ENCODE measurements at places on chromosomes 5 and 9. TPM values are rescaled to one million over a fixed set of nuclear protein-coding genes. Genes with fewer than 3 reads are reported as not detected.

VLDLR gene
- 9.9 TPM for total RNA-seq

- no peak for DNase-seq
Measured at GRCh38 chr5:63726496-63726895, 235.7 kb downstream of the HTR1A start.

GRCh38 chr5:54862036-54862435 is 123.4 kb downstream of the ESM1 start:
- DNase-seq = no peak

- no peak for DNase-seq
Measured at GRCh38 chr5:79183617-79184016, 52.3 kb upstream of the JMY start.

DNA sequence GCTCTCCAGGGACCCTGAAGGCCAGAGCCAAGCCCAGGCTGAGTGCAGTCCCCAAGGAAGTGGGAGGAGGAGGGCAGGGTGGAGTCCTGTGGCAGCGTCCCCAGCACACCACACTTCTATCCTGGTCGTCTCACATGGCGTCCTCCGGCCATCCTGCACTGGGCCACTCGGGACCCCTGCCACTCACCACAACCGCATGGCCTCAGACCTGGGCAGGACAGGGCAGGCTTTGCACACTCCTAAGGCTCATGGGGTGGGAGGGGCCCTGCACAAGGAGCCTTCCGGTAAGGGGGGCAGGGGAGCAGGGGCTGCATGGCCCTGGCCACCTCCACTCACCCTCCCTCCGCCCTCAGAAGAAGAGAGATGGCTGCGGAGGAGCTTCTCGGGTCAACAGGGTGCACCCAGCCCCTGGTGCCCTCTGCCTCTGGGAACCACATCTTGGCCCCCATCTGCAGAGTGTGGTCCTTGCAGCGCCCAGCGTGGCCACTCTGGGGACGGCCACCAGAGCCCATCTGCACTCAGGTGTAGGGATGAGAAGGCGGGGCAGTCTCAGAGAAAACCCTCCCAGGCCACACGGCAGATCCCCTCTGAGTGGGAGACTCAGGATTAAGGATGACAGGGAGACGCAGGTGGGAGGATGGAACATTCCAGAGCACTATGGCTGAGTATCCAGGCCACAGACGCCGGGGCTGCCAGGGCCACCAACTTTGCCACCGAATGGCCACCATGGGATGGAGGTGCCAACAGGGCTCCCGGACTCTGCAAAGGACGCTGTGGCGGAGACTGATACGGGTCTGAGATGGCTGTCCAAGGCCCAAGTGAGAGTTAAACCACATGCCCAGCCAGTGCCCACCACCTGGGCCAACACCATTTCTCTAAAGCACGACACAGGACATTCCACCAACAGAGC is 7.6 kb downstream of the TPPP start:
- no peak for DNase-seq
